ENCODE measurements at places on chromosomes 12 and 14.

- no peak for DNase-seq
Observed at GRCh38 chr12:113854385-113855142, 111.6 kb downstream of the RBM19 start.

GRCh38 chr12:69623970-69624369 is 13.3 kb upstream of the LRRC10 start:
- no peak for DNase-seq

DNA sequence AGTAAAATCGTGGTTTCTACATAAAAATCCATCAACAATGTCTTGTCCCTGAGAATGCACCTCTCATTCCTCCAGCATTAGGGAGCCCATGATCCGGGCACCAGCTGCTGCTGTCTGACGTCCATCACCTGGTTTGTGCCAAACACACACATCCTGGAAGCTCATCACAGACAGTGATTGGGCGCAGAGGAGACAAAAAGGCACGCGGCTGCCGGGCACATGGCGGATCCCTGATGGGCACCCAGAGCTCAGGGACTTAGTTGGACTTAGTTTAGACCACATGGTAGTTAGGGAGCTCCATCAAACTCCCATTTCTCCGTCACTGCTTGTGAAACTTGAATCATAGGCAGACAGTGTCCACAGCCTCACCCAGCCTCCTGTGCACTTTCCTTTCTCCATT is 1059.3 kb downstream of the TMEM121 start:
- no peak for DNase-seq

- DNase-seq, result no peak
Observed at GRCh38 chr12:85523197-85523596, 243.2 kb downstream of the ALX1 start.

- DNase-seq, result no peak
Observed at GRCh38 chr12:55034218-55034617, 14.4 kb downstream of the NEUROD4 start.

GRCh38 chr12:105843561-105843960 is 295.2 kb downstream of the NUAK1 start:
- DNase-seq, result no peak

DNA sequence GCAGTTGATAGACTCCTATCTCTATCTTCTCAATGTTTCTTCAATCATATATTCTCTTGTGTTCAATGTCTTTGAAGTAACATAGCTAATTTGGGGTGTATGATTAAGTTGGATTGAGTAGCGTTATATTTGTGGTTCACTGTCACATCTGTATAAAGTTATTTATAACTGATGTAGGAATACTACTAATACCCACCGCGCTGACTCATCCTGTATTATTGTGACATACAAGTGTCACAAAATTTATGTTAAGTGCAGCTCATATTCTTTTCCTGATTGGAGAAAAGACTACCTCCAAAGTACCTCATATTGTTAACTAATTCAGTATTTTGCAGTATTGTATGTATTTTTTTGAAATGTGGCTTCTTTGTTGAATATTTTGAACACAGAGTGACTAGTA is 940.8 kb downstream of the SLC6A15 start:
- no peak for DNase-seq

- no peak for DNase-seq
Observed at GRCh38 chr12:46675736-46676135, 150.1 kb downstream of the SLC38A4 start.

GRCh38 chr12:127235761-127236160 is 1031.2 kb upstream of the TMEM132C start:
- no peak for DNase-seq

DNA sequence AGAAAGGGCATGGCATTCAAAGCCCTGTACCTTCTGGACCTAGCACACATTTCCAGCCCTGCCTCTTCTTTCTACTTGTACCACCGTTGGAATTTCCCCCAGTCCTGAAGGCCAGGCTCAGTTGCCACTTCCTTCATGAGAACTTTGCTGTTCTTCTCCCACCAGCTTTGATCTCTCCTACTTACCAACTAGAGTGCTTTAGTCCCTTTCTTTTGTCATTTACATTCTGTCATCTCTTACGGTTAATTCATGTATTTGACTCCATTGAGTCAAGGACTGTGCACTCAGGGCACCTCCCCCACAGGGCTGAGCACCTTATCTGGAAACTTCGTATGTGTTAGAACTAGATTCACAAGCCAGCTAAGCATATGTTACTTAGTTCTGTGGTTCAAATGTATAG is 26.3 kb downstream of the BICDL1 start:
- peak; percentile 45 for DNase-seq

DNA sequence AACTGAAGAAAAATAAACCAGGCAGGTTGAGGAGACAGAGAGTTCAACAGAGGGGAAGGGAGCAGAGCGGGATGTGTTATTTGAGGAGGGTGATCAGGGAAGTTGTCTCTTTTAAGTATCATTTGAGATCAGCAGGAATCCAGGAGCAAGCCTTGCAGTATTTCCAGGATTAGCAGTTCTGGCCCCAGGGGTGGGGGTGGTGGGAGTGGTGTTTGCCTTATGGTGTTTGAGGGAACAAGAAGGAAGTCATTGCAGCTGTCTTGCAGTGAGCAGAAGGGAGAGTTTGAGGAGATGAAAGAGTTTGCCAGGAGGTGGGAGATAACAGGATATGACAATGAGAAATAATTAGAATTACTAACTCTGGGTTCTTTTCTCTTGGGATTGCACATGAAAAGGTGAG is 418.6 kb downstream of the NELL2 start:
- DNase-seq, result no peak

DNA sequence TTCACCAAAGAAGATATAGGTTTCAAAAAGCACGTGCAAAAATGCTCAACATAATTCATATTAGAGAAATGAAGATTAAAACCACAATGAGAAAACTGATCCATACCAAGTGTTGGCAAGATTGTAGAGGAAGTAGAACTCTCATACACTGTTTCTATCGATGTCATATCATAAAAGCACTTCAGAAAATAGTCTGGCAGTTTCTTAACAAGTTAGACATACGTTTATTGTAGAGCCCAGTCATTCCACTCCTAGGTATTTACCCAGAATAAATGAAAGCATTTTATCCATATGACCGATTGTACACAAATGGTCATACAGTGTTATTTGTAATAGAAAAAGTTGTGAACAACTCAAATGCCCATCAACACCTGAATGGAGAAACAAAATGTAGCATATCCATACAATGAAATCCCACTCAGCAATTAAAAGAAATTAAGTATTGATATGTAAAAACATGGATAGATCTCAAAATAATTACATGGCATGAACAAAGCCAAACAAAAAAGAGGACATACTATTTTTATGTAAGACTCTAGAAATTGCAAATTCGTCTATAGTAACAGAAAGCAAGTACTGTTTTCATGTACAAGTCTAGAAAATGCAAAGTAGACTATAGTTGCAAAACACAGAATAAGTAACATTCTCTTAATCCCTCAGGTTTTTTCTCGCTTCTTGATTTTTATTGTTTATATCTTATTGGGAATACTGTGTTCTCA is 41.0 kb downstream of the USP15 start:
- no peak for DNase-seq

DNA sequence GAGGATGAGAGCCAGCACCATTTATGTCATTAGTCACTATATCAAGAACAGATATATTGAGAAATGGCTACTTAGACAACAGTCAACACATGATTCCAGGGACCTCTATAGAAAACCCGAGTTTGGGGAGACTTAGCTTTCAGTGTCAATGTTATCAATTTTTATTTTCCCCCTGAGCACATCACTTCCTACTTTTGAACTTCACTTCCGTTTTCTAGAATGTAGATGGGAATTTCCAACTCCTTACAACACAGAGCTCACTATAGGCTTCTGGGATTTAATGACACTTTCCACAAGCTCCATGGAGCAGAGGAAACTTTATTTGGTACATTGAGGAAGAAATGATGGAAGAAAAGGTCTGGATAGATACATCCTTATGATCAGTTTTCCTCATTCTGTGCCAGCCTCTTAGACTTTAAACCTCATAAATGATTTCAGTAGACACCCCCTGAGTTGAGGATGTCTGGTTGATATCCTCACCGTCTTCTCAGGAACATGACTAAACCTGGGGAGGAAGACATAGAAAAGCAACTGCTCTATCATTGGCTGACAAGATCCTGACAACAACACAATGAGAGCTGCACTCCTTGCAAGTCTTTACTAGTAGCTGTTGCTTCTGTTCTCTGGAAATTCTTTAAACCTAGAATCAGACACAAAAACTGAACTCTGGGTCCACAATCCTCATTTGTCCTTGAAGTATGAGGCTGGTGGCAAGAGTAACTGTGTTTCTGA is 449.4 kb upstream of the OR4E1 start:
- DNase-seq, result no peak

DNA sequence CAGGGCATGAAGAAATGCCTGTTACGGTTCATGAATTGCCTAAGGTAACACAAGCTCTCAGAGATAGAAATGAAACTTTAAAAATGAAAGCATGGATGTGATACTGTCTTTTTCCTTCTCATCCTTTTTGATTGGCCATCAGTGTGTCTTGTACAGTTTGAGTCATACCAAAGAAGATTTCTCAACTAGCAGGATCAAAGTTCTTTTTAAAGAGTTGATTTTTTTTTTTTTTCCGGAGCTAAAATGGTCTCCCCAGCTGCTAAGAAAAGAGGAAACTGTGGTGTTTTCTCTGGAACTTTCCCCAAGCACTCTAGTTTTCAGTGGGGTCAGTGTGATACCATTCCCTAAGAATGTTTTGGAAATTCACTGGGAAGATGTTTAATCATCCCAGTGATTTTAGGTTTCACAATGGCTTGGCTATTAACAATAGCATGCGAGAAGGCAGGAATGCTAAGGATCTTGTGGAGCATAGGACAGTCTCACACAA is 105.0 kb downstream of the ETNK1 start:
- no peak for DNase-seq

GRCh38 chr12:121926874-121927706 is 8.7 kb downstream of the CFAP251 start:
- no peak for DNase-seq

DNA sequence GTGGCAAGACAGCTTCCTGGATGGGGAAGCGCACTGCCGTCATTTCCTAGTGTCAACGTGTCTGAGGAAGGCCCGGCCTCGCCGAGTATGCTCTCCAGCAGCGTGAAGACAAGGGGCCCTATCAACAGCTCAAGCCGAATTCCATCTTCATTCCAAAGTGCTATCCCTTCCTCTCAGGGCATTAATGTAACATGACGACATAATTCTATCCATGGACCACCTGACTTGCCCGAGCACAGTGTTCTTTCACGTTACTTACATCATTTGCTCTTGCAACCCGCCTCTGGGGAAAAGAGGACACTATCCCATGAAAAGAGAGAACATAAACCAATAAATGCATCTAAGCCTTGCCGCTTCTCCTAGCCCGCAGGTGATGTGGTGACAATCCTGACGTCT is 22.9 kb downstream of the CCDC92 start:
- no peak for DNase-seq

DNA sequence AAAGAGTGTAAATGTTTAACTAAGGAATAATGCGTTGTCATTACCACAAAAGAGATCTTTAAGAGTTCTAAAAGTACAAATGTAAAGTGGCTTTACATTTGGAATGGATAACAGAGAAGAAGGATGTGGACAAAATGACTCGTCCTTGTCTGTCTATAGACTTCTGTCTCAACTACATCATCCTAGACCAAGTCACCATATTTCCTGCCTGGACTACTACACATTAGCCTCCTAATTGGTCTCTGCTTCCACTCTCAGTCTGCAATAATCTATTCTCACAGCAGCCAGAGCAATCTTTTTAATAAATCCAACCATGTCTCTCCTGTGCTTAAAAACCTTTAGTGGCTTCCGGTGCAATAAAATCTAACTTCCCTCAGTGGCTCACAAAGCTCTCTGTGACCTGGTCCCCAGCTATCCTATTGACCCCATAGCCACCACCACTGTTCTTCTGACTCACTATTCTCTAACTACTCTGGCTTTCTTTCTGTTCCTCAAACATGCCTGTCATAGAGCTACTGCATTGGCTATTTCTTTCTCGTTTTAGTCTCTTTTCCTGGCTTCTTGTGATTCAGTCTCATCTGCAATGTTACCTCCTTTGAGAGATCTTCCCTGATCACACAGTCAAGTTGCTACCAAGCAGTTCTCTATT is 91.1 kb downstream of the MYF5 start:
- DNase-seq, result no peak

DNA sequence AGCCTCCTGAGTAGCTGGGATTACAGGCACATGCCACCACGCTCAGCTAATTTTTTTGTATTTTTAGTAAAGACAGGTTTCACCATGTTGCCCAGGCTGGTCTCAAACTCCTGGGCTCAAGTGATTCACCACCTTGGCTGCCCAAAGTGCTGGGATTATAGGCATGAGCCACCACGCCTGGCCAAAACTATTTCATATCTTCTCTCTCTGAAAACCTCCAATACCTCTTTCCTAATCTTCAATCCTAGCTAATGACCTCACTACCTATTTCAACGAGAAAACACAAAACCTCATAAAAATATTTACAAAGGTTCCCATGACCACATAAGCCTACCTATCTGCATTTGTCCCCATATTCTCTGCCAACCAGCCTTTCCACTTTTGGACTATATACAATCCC is 32.3 kb upstream of the ANKS1B start:
- no peak for DNase-seq

- no peak for DNase-seq
Observed at GRCh38 chr14:71355324-71356201, 448.3 kb downstream of the PCNX1 start.
